Stimulated activated CD8-positive, alpha-beta memory T cell treated with anti-CD3 and anti-CD28 coated beads, Interleukin-15, amount 100 ng/mL, for 24 hours (primary cell): ENCODE measurements at places on chromosomes 1 and 21.

DNA sequence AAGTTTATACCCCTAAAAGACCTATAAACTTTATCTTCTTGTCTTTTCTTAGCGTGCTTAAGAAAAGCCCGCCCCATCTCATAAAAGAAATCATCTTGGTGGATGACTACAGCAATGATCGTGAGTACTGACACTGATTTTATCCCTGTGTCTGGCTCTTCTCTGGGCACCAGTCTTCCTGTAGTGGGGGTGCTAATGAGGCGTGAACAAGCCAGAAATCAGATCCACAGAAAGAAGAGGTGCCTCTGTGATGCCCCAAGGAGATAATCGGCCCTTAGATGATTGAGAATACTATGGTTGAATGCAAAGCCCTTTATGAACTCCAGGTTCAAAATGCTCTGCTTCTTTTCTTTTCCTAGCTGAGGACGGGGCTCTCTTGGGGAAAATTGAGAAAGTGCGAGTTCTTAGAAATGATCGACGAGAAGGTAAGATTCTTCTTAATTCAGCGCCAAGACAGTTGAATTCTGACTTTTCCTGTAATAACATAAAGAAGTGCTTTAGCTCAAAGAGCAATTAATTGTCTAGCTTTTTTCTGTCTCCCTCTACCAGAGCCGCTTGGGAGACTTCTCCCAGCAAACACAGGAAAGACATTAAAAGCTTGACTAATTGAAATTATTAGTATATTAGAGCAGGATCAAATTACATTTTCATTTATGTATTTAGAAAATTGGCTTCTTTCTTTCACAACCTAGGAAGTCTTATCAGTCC lies 169.4 kb downstream of the GALNT2 start:
- no peak for DNase-seq

GRCh38 chr1:48851638-48852037 lies 74.9 kb upstream of the BEND5 start:
- DNase-seq, result no peak

- DNase-seq, result no peak
Measured at GRCh38 chr21:14121719-14122118, 89.0 kb downstream of the LIPI start.

DNA sequence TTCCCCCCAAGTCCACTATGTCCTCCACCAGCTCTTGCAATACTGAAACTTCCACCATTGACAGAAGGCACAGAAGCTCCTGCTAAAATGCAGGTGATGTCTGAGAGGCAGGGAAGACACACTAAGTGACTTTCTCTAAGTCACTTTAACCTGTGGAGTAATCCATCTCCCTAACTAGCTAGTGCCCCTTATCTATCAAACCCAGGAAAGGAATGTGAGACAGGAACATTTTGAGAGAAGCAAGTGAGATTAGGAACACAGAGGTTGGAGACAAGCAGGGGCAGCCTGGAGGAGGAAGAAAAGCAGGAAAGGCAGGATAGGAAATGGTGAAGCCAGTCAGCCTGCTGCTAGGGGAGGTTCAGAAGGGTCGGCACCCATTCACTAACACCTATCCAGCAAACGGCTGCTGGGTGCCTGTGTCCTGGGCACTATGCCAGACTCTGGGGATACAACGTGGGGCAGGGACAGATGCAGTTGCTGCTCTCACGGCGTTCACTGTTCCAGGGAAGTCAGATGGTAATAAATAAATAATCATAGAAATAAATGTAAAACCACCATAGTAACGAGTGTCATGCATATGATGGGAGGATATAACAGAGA lies 7.0 kb downstream of the GPA33 start:
- DNase-seq, result no peak

DNA sequence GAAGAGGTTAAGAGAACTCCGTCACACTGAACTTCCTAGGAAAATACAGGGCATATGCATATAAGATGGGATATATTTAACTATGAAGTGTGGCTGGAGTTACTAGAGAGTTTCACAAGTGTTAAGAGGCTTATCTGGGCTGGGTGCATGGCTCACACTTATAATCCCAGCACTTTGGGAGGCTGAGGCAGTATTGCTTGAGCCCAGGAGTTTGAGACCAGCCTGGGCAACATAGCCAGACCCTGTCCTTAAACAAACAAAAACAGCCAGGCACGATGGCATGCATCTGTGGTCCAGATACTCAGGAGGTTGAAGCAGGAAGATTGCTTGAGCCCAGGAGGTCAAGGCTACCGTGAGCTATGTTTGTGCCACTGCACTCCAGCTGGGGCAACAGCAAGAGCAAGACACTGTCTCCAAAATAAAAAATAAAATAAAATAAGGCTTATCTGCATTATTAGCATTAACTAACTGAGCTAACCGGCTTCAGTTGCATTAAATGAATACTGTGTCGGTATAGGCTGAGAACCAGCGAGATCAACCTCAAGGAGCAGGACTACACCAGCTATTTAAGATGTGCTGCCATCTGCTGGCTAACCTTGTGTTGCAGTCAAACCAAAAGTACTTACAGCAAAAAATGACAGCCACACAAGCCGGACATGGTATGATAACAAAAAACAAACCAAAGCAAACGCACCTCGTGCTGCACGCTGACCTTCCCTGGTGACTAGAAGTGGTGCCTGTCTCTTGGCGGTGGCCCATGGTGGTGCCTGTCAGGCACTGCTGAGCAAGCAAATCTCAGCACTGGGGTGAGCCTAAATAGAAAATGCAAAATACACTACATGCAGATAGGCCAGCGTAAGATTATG lies 19.7 kb upstream of the RBBP5 start:
- DNase-seq, result peak; percentile 29

DNA sequence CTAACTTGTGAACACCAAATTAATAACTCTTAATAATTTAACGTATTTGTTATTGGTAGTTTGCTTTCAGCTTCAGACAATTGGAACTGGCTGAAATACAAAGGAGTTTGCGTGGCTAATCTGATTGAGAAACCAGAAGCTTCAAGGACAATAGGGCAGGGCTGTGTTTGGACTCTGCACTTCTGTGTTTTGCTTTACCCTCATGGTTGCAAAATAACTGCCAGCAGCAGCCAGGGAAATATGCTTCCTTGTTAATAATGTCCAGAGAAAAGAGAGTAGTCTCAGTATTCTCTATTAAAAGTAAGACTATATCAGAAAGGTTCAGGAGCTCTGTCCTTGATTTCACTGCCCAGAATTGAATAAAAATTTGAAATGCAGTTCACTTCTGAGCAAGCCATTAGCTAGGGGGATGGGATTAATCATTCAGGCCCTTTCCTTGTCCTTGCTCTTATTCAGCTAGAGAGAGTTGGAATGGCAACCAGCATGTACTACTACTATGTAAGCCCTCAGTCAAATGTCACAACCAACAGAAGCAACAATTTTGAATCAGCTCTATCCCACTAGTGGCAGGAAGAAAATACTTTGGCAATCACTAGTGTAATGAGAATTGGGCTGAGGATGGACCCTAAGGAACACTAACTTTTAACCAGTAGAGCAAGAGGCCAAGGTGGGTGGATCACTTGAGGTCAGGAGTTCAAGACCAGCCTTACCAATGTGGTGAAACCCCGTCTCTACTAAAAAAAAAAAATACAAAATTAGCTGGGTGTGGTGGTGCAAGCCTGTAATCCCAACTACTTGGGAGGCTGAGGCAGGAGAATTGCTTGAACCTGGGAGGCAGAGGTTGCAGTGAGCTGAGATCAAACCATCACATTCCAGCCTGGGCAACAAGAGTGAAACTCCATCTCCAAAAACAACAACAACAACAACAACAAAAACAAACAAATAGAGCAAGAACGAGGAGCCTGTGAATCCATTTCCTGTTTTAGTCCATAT lies 76.8 kb downstream of the POU2F1 start:
- DNase-seq, result no peak
